ENCODE measurements at places on chromosomes 4 and X.

GRCh38 chrX:130376077-130376476, 9.4 kb downstream of the GPR119 start:
- DNase-seq = no peak

DNA sequence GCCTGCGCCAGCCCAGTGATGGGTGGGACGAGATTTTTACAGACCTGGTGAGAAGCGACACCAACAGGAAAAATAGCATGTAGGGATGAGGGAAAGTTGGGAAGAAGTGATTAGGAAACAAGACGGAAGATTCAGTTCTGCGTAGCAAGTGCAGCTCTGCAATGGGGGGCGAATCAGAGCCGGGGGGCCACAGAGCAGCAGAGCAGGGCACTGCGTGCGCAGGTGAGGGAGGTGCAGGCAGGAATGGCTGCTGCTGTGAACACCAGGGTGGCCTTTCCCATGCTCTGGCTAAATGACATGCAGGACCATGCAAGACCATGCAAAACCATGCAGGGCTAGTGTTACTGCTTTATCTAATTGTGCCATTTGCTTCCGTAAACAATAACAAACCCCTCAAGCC, 442.7 kb upstream of the FRG1 start:
- DNase-seq = no peak

GRCh38 chr4:62709618-62710252, 1509.6 kb downstream of the ADGRL3 start:
- peak; percentile 30 for DNase-seq

DNA sequence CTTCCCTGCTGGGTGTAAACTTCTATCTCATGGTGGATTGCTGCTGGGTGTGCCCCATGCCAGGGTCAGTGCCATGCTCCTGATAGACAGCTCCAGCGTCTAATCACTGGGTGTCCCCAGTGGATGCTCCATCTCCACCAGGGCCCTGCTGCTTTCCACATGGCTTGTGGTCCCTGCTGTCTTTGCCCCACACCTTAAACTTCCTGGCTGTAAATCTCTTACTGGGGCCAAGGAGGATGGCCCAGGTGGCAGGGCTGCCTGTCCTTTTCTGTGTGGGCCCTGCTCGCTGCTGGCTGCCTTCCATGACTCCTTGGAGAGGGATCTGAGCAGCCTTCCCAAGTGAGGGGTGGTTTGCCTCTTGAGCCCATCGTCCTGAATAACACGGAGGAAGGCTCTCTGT, 51.8 kb downstream of the RGS12 start:
- DNase-seq = no peak

- peak; percentile 67 for DNase-seq
Measured at GRCh38 chrX:48917139-48918001, 1.5 kb downstream of the PIM2 start.

GRCh38 chr4:142274137-142274536, 572.0 kb downstream of the INPP4B start:
- DNase-seq = peak; percentile 23

GRCh38 chr4:146981651-146982050, 36.0 kb upstream of the TTC29 start:
- DNase-seq = no peak

DNA sequence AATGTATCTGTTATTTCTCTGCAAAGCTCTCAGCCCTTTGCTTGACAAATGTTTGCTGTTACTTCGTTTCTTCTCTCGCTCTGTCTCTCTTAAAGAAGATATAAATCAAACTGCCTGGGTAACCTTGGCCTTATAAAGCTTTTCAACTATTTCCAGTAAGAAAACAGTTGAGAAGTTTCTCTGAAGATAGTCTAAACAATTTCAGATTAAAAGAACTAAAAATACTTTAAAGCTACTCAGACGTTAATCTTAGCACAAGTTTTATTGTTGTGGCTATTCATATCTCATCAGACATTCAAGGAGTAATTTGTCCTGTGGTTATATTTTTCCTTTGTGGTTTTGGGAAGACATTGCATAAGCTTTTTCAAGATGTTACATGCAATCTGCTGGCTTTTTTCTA, 22.6 kb downstream of the HOPX start:
- no peak for DNase-seq

DNA sequence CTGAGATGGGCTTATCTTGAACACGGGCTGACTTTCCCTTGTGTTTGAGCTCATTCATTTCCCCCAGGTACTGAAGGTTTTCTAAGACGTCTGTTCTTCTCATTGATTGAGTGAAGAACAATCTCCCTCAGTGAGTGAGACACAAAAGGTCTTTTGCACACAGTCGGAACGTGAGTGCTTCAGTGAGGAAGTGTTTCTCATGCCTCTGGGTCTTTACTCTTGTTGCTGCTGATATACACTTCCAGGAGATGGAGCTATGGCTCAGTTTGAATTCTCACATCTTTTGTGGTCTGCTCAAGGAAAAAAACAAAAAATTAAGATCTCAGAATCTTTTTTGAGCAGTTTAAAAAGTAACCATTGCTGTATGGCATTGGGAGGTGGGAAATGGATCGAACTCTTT, 981.9 kb upstream of the TENM3 start:
- DNase-seq = no peak

- peak; percentile 87 for DNase-seq
Measured at GRCh38 chr4:15690020-15690809, 8.6 kb downstream of the FAM200B start.

- DNase-seq = no peak
Measured at GRCh38 chr4:176149680-176150355, 45.6 kb downstream of the SPATA4 start.

DNA sequence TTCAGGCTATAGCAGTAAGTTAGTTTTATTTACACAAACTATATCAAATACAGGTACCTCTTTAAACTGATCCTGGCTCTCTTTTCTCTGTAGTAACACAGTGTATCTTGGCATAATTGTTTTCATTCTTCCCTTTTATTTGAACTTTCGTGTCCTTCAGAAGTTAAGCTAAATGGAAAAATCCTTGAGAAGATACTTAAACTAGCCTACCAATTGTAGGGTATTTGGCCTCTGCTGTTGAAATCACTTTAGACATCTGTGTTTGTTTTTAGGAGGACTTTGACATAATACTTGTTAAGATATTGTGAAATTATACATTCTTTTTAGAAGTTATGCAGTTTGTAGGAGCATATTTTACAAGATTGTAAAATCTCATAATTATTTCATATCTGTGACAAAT, 90.3 kb upstream of the GK2 start:
- DNase-seq = peak; percentile 4

- DNase-seq = peak; percentile 53
Measured at GRCh38 chrX:3262901-3263300, 83.6 kb downstream of the MXRA5 start.

GRCh38 chr4:156195914-156196313, 242.2 kb upstream of the CTSO start:
- DNase-seq = no peak

DNA sequence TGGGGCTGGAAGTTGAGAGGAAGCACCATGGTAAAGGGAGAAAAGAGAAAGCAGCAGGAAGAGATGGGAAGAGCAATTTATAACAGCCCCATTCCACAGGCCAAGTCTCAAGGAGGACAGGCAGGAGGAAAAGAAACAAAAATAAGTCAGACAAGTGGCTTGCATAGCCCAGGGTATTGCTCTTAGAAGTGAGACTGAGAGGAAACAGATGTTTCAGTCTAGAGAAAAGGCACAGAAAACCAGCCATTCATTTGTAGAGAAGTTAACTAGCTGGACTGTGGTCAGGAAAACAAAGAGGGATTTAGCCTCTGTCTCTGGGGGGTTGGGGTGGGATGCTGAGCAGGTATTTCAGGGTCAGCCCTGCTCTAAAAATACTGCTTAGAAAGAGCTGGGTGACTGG, 175.0 kb upstream of the ARHGEF9 start:
- no peak for DNase-seq

DNA sequence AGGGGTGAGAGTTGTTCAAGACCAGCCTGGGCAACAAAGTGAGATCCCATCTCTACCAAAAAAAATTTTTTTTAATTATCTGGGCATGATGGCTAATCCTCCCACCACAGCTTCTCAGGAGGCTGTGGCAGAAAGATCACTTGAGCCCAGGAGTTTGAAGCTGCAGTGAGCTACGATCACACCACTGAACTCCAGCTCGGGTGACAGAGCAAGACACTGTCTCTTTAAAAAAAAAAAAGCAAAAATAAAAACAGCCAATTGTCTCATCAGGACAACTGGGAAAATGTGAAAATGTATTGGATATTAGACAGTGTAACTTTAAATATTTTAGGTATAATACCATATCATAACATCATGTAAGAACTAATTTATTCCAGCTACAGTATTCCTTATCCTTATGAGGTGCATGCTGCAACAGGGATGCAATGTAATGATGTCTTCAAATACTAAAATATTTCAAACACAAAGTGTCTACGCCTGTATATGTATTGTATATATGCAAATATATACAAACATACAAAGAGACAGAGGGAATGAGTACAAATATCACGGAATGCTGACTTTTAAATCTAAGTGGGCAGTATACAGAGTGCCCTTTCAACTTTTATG, 17.2 kb downstream of the FAM13A start:
- DNase-seq = no peak

DNA sequence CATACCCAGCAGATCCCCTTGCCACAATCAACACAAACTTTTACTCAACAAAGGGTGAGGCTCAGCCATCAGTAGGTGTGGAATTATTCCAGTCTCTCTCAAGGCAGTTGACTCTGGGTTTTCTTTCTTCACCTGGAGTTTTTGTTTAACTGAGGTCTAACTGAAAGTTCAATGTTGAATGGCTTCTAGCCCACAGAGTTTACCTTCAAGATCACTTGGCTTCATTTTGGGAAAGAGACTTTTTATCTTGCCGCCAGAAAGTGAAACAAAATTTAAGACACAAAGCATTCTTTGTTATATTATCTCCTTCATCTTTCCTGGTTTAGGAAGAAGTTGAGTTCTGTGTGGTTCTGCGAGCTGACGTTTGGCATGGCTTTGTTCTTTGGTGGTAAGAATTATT, 83.8 kb upstream of the RASGEF1B start:
- DNase-seq = no peak

DNA sequence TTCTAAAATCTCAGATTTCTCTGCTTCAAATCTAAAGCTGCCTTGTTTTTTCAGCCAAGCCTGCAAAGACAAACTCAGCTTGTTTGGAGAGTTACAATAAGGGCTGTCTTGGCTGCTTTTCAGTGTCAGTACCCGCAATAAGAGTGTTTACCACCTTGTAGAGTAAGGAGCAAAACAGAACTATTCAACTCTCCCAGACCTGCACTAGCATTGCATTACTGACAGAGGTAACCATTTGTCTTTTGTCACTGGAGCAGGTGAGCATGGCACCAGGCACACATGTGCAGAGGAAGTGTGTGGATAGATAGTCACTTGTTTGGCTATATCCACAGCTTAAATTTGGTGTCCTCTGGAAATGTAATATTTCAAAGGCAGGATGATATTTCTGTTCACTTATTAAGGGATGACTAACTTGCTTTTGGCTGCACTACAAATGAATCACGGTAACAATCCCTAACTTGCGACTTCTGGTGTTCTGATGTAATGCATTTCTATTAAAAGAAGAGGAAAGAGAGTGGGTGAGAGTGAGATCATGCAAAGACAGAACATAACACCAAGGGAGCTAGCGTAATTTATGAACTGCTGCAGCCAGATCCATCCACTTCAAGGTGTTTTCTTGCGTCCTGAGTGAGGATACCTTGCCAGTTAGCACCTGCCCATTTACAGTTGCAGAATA, 38.6 kb downstream of the PTCHD1 start:
- DNase-seq = peak; percentile 53

DNA sequence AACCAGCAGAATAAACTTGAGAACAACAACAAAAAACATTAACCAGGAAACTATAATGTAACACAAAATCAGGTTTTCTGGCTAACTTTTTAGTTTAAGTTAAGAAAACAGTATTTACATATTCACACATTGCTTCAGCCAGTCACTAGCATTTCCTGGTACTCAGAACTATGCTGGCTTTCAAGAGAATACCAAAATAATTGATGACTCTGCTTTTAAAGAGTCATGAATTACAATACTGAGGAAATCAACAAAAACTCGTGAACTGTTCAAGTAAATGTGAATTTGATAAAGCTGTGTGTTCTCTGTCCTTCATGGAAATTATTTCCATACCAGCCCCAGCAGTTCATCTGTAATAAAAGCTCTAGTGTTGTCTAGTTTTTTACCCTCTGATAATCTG, 27.4 kb downstream of the PRSS12 start:
- DNase-seq = no peak

DNA sequence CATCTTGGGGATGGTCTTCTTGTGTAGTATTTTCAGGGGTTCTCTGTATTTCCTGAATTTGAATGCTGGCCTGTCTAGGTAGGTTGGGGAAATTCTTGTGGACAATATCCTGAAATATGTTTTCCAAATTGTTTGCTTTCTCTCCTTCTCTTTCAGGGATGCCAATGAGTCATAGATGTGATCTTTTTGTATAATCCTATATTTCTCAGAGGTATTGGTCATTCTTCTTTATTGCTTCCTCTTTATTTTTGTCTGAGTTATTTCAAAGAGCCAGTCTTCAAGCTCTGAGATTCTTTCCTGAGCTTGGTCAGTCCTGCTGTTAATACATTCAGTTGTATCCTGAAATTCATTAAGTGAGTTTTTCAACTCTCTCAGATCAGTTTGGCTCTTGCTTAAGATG, 73.1 kb downstream of the MAMLD1 start:
- DNase-seq = no peak

DNA sequence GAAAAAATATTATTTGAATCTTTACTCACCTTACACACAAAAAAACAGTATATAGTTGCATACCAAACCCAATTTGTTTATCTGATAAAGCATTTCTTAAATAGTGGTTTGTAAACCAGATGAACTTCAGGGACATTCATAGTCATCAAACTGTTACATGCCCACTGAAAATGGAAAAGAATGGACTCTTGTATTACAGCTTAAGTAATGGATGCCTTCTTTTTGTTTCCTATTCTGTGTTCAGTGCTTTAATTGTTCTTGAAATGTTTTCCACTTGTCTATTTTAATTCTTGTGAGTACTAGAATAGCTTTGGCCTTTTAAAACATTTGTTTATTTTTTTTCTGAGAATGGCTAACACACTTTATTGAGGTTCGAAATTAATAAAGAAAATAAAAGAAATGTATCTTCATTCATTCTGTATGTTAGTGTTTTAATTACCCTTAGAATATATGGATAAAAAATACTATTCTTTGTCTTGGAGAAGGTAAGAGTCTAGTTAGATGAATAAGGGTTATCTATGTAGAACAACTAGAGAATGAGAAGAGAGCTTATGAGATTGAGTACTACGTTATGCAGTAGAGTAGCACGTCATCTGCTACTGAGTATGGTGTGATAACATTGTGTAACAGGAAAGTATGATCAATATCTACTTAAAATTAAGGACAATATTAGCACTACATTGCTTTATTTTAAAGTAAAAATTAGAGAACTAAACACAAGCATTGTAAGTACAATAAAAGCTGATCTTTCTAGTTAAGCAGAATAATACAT, 9.9 kb downstream of the CPEB2 start:
- DNase-seq = no peak
